ENCODE measurements at places on chromosomes 3 and 15.
A peak's percentile ranks its signal among the peaks of the same experiment; 100 is the strongest.

- H3K36me3 ChIP-seq, result peaks cover 31% of the 10 kb centered on the region
- H3K27me3 ChIP-seq, result no peaks in the 10 kb centered on the region
- no peak overlapping the region for H3K4me3 ChIP-seq
- peaks cover 17% of the 10 kb centered on the region for H3K4me1 ChIP-seq
- no peak overlapping the region for H3K27ac ChIP-seq
Measured at GRCh38 chr15:70835415-70835814, 18.5 kb downstream of the LARP6 start.

GRCh38 chr3:178500631-178501030, 35.6 kb upstream of the KCNMB2 start:
- no peak overlapping the region for H3K27ac ChIP-seq
- no peaks in the 10 kb centered on the region for H3K27me3 ChIP-seq
- H3K4me1 ChIP-seq, result no peaks in the 10 kb centered on the region
- H3K4me3 ChIP-seq, result no peak overlapping the region

DNA sequence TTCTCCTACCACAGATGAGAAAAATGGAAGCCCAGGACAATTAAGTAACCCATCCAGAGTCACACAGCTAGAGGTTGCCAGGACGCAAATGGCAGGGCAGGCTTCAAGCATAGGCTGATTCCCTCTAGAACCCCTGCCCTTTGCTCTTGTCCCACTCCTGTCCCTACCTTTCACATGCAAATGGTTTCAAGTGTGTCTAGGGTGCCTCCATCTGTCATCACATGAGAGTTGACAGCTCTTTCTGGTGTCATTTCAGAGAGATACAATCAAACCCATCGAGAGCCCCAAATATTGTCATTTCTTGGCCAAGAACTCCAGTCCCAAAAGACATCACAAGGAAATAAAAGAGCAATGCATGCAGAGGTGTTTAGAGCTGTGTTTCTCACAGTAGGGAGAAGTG, 23.7 kb downstream of the CCDC12 start:
- H3K4me1 ChIP-seq, result peaks cover 18% of the 10 kb centered on the region
- H3K4me3 ChIP-seq, result no peak overlapping the region
- H3K27me3 ChIP-seq, result no peaks in the 10 kb centered on the region
- no peaks in the 10 kb centered on the region for H3K36me3 ChIP-seq
- no peak for DNase-seq

DNA sequence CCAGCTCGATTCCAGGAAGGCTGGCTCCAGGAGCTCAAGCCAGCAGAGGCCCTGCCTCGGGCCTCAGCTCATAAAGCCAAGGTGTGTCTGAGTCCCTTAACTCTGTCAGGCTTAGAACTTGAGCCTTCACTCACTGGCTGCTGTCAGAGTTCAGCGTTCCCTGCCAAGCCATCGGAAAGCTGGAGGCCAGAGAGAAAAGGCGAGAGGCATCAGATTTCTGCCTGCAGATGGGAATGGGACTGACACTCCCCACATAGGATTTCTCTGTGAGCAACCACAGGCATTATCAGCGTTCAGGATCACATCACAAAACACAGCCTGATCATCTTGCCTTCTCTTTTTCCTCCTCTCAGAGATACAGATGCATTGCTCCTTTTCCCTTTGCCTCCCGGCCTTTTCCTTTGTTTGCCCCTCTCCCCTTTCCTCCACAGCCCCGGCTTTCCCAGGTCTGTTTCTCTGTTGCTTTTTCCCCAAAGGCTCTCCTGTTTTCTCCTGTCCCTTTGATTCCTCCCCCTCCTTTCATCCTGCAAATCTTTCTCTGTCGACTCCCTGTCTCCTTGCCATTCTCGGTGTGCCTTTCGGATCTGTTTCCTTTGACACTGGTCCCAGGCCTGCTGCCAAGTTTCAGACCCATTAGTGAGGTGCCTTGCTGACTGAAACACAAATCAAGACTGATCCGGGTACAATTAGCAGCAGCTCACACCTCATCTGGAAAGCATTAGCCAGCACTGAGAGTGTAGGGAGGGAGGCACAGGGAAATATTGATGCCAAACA, 44.5 kb upstream of the BOC start:
- peaks cover 25% of the 10 kb centered on the region for H3K4me1 ChIP-seq
- no peaks in the 10 kb centered on the region for H3K36me3 ChIP-seq
- peak overlapping the region; percentile 29 for H3K4me3 ChIP-seq
- peak; percentile 87 for DNase-seq
- H3K27me3 ChIP-seq, result no peaks in the 10 kb centered on the region

DNA sequence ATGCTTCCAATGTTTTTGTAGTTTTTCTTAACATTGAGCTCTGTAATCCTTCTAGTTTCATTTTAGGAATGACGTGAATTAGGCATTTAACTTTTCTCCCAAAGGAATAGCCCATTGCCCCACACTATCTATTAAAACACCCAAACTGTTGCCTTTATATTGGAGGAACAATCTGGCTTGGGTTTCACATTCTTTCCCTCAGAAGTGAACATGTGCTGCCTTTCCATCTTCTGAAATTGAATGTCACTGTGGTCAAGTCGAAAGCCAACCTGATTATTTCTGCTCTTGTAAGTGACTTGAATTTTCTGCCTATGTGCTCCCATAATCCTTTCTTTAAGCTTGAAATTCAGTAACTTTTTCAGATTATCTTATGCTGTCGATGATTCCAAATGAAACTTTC, 214.5 kb downstream of the SLC9A9 start:
- H3K36me3 ChIP-seq, result no peaks in the 10 kb centered on the region
- no peaks in the 10 kb centered on the region for H3K4me1 ChIP-seq
- H3K4me3 ChIP-seq, result no peak overlapping the region
- no peaks in the 10 kb centered on the region for H3K27me3 ChIP-seq
- H3K27ac ChIP-seq, result no peak overlapping the region

- no peaks in the 10 kb centered on the region for H3K27me3 ChIP-seq
- no peak overlapping the region for H3K27ac ChIP-seq
- no peaks in the 10 kb centered on the region for H3K4me1 ChIP-seq
Measured at GRCh38 chr3:32919920-32920319, 31.5 kb upstream of the CCR4 start.

- no peaks in the 10 kb centered on the region for H3K27me3 ChIP-seq
- H3K36me3 ChIP-seq, result no peaks in the 10 kb centered on the region
- H3K4me1 ChIP-seq, result no peaks in the 10 kb centered on the region
- H3K4me3 ChIP-seq, result no peak overlapping the region
Measured at GRCh38 chr3:151962352-151962751, 88.9 kb downstream of the SUCNR1 start.

GRCh38 chr3:55543181-55543614, 56.1 kb upstream of the WNT5A start:
- no peak for DNase-seq
- no peaks in the 10 kb centered on the region for H3K27me3 ChIP-seq
- H3K27ac ChIP-seq, result no peak overlapping the region
- H3K4me3 ChIP-seq, result no peak overlapping the region
- H3K4me1 ChIP-seq, result no peaks in the 10 kb centered on the region
- no peaks in the 10 kb centered on the region for H3K36me3 ChIP-seq
